ENCODE measurements at places on chromosomes 6 and 20. TPM values are rescaled to one million over a fixed set of nuclear protein-coding genes. Genes with fewer than 3 reads are reported as not detected.

DNA sequence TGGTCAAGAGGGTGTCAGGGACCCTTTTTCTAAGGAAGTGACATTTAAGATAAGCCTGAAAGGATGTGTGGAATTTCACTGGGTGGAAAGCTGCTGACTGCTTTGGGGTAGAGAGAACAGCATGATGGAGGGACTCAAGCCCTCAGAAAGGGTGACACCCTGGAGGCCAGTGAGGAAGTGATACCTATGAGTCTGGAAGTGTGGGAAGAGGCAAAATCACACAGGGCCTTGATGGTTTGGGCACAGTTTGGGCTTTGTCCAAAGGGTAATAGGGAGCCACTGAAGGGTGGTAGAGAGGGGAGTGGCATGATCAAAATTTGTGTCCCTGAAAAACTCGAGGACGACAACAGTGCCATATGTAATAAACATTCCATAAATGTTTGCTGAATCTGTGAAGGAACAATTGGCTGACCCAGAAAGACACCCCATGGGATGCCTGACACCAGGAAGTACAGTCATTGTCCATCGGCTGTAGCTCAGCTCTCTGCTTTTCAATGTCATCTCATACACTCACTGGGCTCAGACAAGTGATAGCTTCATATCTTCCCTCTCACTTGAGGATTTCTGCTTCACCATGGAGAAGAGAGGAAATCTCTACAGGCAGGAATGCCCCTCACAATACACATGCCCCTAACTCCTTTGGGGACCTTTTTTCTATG, 21.3 kb downstream of the CASS4 start:
- DNase-seq = no peak

Gene WFDC5
- total RNA-seq = not detected

DNA sequence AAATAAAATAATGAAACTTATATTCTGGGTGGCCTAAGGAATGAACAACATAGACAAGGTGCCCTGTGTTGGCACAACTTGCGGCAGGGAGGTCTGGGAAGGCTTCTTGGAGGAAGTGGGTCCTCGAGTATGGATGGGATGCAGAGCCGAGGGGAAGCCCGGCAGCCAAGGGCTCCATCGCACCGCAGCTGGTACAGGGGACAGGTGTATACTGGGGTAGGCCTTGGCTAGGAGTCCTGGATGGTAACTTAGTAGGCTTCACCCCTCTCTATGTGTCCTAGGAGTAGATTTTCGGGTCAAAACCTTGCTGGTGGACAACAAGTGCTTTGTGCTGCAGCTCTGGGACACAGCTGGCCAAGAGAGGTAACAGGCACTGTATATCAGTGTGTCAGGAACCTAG, 28.0 kb downstream of the RAB44 start:
- no peak for DNase-seq

DNA sequence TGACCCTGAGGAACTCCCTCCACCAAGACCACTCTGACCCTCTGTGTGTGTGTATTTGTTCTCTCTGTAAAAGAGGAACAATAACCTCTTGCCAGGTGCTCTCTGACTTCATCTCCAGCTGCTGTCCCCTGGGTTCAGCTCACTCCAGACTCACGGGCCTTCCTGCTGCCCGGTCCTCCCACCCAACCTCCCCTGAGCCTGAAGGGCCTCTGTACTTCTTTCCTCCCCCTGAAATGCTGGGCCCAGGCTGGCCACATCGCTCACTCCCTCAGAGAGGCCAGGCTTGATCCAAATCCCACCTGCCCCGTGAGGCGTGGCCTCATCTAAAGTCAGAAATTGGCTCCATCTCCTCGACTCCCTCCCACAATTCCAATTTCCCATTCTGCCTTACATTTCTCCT, 202.4 kb downstream of the PRKN start:
- no peak for DNase-seq

Gene MRAP2
- total RNA-seq = 9.2 TPM

Measured in osteocyte (in vitro differentiated cells).